ENCODE measurements at places on chromosomes 2 and 18. TPM values are rescaled to one million over a fixed set of nuclear protein-coding genes. Genes with fewer than 3 reads are reported as not detected.

HAAO gene
- polyA plus RNA-seq, result 6.2 TPM

FSHR gene
- not detected for polyA plus RNA-seq

PROM2 gene
- polyA plus RNA-seq, result 4.3 TPM

SCN2A gene
- 0.09 TPM for polyA plus RNA-seq

CNPPD1 gene
- polyA plus RNA-seq, result 46.9 TPM

NDC80 gene
- polyA plus RNA-seq, result 9.9 TPM

TMEM247 gene
- polyA plus RNA-seq, result not detected

ZAP70 gene
- polyA plus RNA-seq, result 217 TPM

GPAT2 gene
- polyA plus RNA-seq, result 3.4 TPM

GALNT3 gene
- polyA plus RNA-seq, result 18.9 TPM

Data from thymus (tissue), 14 donors.